ENCODE measurements at places on chromosomes 3 and 15.

GRCh38 chr3:25727316-25727715 lies 55.9 kb downstream of the NGLY1 start:
- DNase-seq: no peak

- DNase-seq: no peak
These were observed 7.2 kb downstream of the SPG11 start for GRCh38 chr15:44656298-44656697.

DNA sequence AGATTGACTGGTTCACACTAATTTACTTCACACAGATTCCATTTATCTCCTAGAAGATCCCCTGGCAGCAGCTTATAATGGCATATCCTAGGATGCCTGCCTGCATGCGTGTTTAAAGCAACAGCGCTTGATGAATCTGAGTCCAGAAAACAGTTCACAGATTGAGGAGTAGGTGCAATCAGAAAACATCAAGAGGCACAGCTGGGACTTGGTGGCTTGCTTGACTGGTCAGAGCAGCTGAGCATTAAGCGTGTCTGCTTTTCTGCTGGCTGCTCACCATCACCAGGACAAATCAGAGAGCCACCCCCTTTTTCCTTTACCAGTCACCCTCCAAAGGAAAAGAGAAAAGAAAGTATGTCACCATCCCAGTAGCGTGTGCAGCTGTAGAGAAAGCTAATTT lies 223.6 kb downstream of the WDR72 start:
- DNase-seq: no peak

DNA sequence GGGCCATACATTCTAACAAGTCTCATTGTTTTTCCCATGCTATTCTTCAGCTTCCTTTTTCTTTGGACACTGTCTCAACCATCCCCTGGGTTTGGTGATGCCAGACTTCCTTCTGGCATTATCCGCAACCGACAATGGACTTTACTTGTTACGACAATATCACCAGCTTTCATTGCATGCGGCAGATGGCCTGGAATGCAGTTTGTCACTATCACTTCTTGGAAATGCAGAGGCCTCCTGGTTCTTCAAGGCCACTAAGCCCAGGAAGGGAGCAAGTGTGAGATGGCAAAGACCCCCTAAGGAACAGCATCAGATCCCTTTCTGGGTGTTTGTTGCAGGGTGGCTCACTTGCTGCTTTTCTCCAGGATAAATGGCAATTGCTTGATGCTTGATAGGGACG lies 128.6 kb downstream of the PTPRG start:
- DNase-seq: no peak

- peak; percentile 24 for DNase-seq
These were observed at the start of gene CCR1 for GRCh38 chr3:46208167-46208704. TSS of gene CCR1 (minus strand) at chr3:46208313. CDS start at chr3:46204313, 4,000 bp downstream.

GRCh38 chr15:85380812-85381642 lies 624 bp downstream of the AKAP13 start:
- DNase-seq: peak; percentile 20

DNA sequence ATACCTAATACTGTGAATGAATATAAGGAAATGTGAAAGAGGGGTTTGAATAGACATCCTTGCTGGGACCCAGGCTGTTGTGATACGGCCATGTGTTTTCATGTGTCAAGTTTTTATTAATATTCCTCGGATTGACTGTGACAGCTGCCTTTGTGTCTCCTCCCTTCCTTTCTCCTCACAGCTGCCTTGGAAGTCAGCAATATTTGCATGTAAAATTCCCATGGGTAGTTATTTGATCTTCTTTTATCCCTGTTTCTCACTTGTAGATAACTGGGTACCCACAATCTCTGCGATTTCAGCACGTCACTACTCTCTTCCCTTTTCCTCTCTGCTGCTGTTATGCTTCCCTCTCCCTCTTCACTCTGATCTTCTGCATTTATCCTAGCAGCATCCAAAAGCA lies 9.4 kb downstream of the GPR156 start:
- DNase-seq: no peak

GRCh38 chr3:103134023-103134724 lies 699.4 kb downstream of the ZPLD1 start:
- DNase-seq: no peak

GRCh38 chr3:156762631-156763185 lies 63.4 kb upstream of the LEKR1 start:
- DNase-seq: peak; percentile 57

DNA sequence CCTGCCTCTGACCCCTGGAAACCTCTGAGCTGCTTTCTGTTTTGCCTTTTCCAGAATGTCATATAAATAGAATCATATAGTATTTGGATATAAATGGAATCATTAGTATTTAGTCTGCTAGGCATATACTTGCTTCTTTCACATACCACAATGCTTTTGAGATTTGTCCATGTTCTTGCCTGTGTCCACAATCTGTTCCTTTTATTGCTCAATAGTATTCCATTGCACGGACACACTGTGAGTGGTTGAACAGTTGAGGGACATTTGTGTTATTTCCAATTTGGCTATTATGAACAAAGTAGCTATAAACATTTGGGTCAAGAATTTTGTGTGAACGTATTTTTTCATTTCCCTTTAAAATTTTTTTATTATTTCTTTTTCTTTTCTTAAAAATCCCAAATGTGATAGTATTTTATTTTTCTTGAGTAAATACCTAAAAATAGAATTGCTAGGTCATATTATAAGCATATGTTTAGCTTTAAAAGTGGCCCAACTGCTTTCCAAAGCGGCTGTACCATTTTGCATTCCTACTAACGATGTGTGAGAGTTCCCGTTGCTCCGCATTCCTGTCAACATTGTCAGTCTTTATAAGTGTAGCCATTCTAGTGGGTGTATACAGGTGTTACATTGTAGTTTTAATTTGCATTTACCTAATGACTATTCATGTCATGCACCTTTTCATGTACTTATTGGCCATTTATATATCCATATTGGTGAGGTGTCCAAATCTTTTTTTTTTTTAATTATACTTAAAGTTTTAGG lies 26.5 kb downstream of the WDR53 start:
- DNase-seq: no peak

- no peak for DNase-seq
These were observed 279.9 kb downstream of the PTPRG start for GRCh38 chr3:61841111-61841845.

GRCh38 chr15:40941068-40941527 lies 12.0 kb downstream of the DLL4 start:
- no peak for DNase-seq
